ENCODE measurements at places on chromosomes 3 and 15. TPM values are rescaled to one million over a fixed set of nuclear protein-coding genes. Genes with fewer than 3 reads are reported as not detected.
A peak's percentile ranks its signal among the peaks of the same experiment; 100 is the strongest.

DNA sequence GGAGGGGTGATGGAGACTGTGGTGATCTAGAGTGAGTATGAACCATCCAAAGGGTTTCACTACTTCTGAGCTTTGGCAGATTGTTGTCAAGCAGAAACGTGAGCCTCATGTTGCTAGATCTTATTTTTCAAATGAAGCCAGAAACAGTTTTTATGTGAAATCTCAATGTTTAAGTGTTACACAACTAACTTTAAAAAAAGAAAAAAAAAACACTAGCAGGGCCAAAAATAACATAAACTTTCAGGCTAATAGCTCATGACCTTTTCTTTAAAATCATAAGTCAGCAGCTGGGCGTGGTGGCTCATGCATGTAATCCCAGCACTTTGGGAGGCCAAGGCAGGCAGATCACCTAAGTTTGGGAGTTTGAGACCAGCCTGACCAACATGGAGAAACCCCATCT lies 2.1 kb upstream of the HTR3D start:
- DNase-seq, result no peak

DNA sequence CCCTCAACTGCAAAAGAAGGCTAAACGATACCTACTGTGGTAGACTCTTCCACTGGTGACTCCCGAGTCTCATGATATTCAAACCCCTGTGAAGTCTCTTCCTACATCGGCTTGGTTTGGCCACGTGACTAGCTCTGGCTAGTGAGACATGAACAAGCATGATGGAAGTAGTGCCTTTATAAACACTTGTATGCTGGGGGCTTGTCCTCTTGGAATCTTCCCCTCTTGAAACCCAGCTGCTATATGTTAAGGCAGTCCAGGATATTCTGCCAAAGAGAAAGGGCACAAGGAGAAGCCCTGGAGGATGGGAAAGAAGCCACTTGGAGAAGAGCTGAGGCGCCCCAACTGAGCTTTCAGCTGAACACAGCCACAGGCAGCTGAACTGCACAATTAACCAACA lies 16.4 kb downstream of the RBP1 start:
- no peak for DNase-seq

- DNase-seq, result no peak
Observed at GRCh38 chr3:113685956-113686721, 10.3 kb downstream of the USF3 start.

- DNase-seq, result no peak
Observed at GRCh38 chr15:35117543-35118265, 32.6 kb upstream of the NANOGP8 start.

DNA sequence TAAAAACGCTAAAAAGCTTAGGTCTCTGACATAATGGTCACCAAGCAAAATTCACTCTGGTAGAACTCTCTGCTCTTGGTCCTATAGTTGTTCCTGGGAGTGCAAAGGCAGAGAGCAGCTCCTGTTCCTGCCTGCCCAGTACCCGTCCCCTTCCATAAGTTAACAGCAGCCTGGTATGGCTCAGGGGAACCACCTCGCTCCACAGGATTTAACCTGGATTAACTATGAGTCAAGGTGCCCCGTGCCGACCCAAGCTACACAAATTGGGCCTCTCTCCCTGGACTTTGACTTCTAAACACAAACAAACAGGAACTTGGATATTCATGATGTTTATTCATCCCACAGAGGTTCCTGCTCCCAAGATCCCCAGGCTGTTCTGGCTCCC lies 32.1 kb downstream of the SCAP start:
- no peak for DNase-seq

GRCh38 chr3:50254577-50255250 lies 14.2 kb upstream of the SEMA3B start:
- DNase-seq, result peak; percentile 92

The NCBP2 gene
- 44.6 TPM for total RNA-seq

The CELSR3 gene
- 0.67 TPM for total RNA-seq

The ERC2 gene
- 0.14 TPM for total RNA-seq

The ATP13A5 gene
- not detected for total RNA-seq

The SNTN gene
- not detected for total RNA-seq

Data from posterior vena cava (tissue), 2 donors.